Adipose tissue (tissue), 3 donors: ENCODE measurements at places on chromosomes 3 and 15. TPM values are rescaled to one million over a fixed set of nuclear protein-coding genes. Genes with fewer than 3 reads are reported as not detected.

Gene PPP1R14D
- polyA plus RNA-seq = 0.13 TPM

Gene GOLGA6L24
- not detected for polyA plus RNA-seq

Gene GALNT15
- 60.7 TPM for polyA plus RNA-seq

Gene C15orf40
- polyA plus RNA-seq = 14.4 TPM

Gene CEMIP
- polyA plus RNA-seq = 1.5 TPM

Gene SLCO2A1
- 33.5 TPM for polyA plus RNA-seq

Gene QARS1
- polyA plus RNA-seq = 228 TPM

Gene GHSR
- not detected for polyA plus RNA-seq
